A673 (cell line): ENCODE measurements at places on chromosomes 5 and 9.

- no peak for DNase-seq
These were observed 27.3 kb downstream of the F2RL2 start for GRCh38 chr5:76595755-76596481.

GRCh38 chr5:146103594-146103993 is 1.8 kb downstream of the PLAC8L1 start:
- no peak for DNase-seq

DNA sequence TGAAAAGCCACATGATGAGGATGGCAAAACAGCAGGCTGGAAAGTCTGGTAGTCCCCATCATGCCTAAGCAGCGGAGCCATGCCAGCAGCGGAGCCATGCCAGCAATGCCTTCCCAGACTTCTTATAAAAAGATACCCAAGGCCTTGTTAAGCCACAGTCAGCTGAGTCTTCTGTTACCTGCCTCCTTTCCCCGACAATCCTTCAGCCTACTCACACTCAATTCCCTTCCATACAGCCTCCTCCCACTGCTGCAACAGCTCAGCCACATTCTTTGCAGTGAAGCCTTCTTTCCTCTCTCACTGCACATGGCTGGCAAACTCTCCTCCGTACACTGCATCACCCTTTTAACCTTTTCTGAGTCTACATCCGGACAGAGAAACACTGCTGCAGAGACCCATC is 114.9 kb downstream of the AUH start:
- no peak for DNase-seq

DNA sequence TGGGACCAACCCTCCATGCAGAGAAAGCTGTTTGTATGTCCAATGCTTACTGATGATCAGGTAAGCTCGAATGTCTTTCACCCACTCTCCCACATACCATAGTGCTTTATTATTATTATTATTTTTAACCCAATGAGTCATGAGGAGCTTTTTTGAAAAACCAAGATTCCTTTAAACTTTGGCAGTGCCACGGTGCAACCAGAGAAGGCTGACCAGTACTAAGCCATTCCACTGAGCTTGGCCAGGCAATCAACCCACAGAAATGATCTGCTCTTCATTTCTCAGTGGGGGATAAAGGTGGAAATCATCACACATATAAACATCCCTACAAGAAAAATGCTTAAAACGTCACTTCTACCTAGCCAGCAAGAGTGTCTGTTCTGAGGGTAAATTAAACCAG is 35.5 kb downstream of the JAKMIP2 start:
- DNase-seq: no peak

DNA sequence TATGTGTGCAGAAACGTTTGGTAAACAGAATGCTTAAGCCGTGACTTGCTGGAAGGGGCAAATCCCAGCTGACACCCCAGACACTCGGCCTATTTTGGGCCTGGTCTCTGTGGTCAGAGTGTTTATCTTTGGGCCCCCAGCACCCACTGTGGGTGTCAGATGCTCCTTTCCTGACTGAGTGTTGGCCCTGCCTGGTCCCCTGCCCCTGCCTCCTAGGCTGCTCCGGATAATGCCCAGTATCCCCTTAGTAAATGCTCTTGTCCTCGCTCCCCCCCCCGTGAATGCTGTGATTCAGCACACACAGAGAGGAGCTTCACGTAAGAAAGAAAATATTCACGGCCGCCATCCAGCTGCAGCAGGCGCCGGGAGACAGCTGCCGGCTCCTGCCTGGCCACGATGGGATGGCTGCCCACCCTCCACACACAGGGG is 11.3 kb upstream of the ANGPTL2 start:
- DNase-seq: no peak

DNA sequence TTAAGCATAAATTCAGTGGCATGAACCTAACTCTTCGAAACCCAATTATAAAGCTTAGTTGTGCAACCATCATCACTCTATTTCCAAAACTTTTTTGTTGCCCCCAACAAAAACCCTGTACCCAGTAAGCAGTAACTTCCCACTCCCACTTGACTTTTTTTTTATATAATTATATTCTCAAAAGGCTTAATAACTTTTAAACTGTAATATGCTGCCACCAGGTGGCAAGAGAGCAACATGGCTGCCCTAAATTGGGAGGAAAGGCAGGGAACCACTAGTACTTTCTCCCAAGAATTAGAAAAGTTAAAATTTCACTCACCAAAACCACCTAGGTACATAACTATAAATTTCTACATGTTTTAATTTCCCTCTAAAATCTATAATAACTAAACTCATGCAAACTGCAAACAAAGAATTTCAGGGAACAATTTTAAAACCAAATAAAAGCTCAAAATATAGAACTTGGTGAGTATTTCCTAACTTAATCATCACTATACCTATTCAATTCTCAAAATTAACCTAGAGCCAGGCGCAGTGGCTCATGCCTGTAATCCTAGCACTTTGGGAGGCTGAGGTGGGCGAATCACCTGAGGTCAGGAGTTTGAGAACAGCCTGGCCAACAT is 50.2 kb upstream of the RNF38 start:
- DNase-seq: peak; percentile 79

GRCh38 chr5:142012186-142012785 is 541 bp downstream of the GNPDA1 start:
- peak; percentile 73 for DNase-seq

GRCh38 chr5:150801117-150801927 is 22.8 kb downstream of the SMIM3 start:
- peak; percentile 83 for DNase-seq

DNA sequence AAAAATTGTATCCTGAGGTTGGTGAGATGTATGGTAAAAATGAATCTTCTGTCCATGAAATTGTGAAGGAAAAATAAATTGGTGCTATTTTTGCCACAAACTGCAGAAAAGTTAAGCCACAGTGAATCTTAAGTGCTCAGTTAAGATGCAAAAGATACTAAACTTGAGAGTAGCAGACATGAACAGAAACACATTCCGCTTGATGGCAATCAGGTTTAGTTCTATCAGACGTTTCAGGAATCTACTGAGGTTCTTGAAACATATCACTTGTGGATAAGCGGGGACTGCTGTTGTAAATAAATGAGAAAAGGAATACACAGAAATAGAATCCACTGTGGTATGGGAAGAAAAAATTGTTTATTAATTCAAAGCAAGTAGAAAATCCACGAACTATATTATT is 311.2 kb upstream of the PRR16 start:
- no peak for DNase-seq

- DNase-seq: no peak
These were observed 155.4 kb upstream of the LHFPL2 start for GRCh38 chr5:78803941-78804340.

- peak; percentile 23 for DNase-seq
These were observed 311.7 kb upstream of the ZNF608 start for GRCh38 chr5:125057912-125058826.

GRCh38 chr9:110738982-110739381 is 70.4 kb downstream of the MUSK start:
- DNase-seq: no peak

GRCh38 chr5:59188419-59189225 is 605.7 kb downstream of the RAB3C start:
- DNase-seq: peak; percentile 79
